Naive thymus-derived CD8-positive, alpha-beta T cell (primary cell): ENCODE measurements at places on chromosomes 4 and X. TPM values are rescaled to one million over a fixed set of nuclear protein-coding genes. Genes with fewer than 3 reads are reported as not detected.

OTUD6A gene
- not detected for polyA plus RNA-seq

BEND2 gene
- polyA plus RNA-seq: not detected

PPP1R2C gene
- polyA plus RNA-seq: 2.3 TPM

PNMA6F gene
- not detected for polyA plus RNA-seq

CYBB gene
- polyA plus RNA-seq: 0.47 TPM

L1CAM gene
- not detected for polyA plus RNA-seq

PSMD10 gene
- polyA plus RNA-seq: 68.5 TPM
